Vagina (tissue), 2 donors: ENCODE measurements at places on chromosomes 5 and 9.

DNA sequence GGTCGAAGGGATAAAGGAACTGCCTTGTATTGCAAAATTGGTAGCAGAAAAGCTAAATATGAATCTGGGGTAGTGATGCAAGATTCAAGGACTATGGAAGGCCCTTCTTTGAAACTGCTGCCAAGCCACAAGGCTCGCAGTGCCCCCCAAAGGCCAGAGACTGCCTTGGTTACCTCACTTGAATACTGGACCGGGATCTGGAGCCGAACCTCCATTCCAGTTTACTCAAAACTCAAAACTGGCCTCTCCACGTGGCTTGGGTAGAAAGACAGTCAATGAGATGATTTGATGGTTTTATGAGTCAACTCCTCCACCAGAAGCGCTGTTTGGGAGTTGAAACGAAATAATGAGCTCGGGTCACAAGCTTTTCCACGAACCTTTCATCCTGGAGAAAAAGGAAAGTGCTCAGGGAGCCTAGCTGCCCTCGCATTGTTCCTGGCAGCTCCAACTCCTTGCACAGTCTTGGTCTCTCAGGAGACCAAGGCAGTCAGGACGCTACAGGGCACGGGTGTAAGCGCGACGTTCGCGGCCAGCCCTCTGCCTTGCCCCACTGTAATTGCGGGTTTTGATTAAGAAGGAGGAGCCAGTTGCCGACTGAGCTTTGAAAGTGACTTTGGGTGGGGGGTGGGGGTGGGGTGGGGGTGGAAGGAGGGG is 2.8 kb downstream of the ST8SIA4 start:
- no peak for DNase-seq

GRCh38 chr5:18299166-18299565 is 664.9 kb downstream of the TAF11L14 start:
- no peak for DNase-seq

- DNase-seq = no peak
Observed at GRCh38 chr5:169149317-169149716, 151.6 kb downstream of the SLIT3 start.

DNA sequence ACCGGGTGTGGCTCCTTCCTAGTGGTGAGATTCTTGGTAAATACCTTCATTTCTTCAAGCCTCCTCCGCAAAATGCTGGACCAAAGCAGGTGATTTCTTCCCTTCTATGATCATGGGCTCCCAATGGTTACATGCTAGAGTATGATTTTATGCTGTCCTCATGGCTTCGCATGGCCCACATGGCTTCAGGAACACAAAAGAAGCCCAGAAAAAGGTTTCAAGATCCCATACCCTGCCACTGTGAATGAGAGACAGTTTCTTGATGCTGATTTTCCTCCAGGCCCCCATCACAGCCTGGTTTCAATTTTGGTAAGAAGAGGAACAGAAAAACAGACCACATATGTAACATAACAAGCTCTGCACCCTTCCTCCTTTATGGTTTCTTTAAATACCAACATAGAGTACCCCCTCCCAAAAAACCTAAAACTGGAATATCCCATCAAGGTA is 2.4 kb upstream of the RXFP3 start:
- DNase-seq = no peak

DNA sequence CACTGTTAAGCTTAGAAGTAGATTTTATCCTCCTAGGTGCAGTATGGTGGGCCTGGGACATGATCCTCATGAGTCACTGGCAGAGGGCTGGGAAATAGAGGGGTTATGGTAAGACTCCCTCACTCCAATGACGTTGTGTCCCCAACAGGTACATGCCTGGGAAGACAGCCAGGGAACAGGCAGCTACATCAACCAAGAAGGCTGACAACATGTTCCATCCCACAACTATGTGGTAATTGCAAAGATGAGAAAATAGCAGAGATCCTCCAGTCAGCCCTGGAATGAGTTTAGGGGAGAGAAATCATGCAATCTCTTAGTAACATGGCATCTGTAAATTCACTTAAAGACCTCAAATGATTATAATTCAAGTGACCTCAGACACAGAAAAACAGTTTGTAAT is 114.4 kb upstream of the LIFR start:
- DNase-seq = no peak

DNA sequence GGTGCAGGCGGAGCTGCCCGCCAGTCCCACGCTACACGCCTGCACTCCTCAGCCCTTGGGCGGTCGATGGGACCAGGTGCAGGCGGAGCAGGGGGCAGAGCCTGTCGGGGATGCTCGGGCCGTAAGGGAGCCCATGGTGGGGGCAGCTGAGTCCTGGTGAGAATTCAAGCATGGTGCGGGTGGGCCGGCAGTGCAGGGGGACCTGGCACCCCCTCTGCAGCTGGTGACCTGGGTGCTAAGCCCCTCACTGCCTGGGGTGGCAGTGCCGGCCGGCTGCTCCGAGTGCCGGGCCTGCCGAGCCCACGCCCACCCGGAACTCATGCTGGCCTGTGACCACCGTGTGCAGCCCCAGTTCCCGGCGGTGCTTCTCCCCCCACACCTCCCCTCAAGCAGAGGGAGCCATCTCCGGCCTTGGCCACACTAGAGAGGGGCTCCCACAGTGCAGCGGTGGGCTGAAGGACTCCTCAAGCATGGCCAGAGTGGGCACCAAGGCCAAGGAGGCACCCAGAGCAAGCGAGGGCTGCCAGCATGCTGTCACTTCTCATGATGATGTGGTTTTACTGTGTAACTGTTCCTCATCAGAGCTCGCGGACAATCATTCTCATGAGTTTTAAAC is 228.9 kb upstream of the CDH9 start:
- no peak for DNase-seq
